Left ventricle myocardium superior (tissue), 1 donor: ENCODE measurements at places on chromosomes 3 and 15. TPM values are rescaled to one million over a fixed set of nuclear protein-coding genes. Genes with fewer than 3 reads are reported as not detected.

GRCh38 chr3:191362524-191363090 is 32.3 kb upstream of the UTS2B start:
- DNase-seq = no peak

DNA sequence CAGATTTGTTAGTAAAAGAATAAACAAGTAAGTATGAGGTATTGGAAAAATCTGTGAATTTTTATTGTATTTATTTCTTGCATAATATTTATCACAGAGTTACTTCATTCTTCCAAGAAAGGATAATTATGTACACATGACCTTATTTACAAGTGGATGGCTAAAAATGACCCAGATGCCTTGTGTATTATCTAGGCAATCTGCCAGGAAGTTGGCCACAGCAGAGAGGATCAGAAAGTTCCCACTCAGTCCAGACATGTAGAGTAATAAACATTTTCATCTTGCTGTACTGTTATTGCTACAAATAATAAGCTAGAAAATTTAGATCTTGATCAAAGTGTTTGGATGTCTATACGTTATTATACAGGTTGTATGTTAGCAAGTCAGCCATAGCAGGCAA is 317.1 kb downstream of the EPHA6 start:
- DNase-seq = no peak

GRCh38 chr3:40019376-40019775 is 210.0 kb downstream of the MYRIP start:
- DNase-seq = no peak

The MAGEF1 gene
- 27.4 TPM for total RNA-seq

GRCh38 chr3:195770081-195770840 is 41.5 kb downstream of the MUC4 start:
- no peak for DNase-seq

DNA sequence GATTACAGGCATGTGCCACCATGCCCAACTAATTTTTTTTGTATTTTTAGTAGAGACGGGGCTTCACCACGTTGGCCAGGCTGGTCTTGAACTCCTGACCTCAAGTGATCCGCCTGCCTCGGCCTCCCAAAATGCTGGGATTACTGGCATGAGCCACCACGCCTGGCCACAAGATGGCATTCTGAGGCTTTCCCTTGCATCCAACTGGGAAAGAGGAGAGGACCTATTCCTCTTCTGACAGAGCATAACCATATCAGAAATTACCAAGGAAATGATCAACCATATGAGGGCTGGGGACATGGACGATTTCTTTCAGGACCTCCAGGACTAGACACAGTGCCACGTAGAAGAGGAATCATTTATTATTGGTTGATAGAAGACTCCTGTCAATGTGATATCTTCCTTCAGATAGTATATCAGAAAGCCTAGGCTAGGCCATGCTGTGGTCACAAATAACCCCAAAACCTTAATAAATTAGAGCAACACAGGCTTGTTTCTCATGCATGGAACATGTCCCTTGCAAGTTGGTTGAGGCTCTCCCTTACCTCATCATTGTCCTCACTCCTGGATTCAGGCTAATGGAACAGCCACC is 372.3 kb upstream of the IL12A start:
- peak; percentile 66 for DNase-seq

DNA sequence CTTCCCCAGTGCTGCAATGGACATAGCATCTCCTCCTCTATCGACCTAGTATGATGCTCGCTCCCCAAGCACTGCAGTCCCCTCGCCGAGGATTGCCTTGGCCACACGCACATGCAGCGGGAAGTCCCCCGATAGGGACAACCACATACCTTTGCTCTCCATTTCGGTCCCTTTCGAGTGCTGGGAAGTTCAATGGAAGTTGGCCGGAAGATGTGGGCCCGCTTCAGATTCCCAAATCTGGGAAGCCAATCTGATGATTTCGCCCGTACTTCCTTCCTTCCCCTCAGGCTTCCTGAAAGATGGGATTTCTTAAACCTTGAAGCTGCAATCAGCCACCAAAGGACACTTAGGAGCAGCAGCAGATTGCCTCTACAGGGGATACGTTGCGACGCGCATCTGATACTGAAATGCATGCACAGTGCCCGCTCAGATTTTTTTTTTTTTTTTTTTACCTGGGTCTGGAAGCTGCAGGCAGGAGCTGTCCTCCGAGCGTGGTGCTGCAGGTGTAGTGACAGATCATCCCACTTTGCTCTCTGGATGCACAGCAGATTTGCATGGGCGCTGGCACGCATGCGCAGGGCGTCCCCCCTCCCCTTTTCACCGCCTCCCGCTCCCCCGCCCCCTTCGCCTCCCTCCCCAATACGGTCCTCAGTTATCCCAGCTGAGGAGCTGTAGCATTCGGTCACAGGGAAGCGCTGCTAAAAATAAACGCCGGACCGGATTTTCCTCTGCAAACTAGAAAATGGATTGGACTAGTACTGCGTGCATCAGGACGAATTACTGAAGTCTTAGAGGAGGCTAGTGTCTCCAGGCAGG is at the start of gene FGF12:
TSS of gene FGF12 (minus strand) at position 510 of the 816 bp plus-strand sequence.
- peak; percentile 91 for DNase-seq

The TMEM212 gene
- not detected for total RNA-seq

GRCh38 chr3:149486726-149487125 is 12.2 kb downstream of the TM4SF4 start:
- DNase-seq = no peak

DNA sequence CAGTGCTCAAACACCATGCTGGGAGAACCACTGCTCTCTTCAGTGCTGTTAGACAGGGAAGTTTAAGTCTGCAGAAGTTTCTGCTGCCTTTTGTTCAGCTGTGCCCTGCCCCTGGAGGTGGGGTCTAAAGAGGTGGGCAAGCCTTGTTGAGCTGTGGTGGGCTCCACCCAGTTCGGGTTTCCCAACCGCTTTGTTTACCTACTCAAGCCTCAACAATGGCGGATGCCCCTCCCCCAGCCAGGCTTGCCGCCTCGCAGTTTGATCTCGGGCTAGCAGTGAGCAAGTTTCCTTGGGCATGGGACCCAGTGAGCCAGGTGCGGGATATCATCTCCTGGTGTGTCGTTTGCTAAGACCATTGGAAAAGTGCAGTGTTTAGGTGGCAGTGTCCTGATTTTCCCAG is 670.2 kb upstream of the ALCAM start:
- no peak for DNase-seq

The RTP3 gene
- not detected for total RNA-seq

- no peak for DNase-seq
These were observed 127.9 kb downstream of the SQOR start for GRCh38 chr15:45762726-45763125.

DNA sequence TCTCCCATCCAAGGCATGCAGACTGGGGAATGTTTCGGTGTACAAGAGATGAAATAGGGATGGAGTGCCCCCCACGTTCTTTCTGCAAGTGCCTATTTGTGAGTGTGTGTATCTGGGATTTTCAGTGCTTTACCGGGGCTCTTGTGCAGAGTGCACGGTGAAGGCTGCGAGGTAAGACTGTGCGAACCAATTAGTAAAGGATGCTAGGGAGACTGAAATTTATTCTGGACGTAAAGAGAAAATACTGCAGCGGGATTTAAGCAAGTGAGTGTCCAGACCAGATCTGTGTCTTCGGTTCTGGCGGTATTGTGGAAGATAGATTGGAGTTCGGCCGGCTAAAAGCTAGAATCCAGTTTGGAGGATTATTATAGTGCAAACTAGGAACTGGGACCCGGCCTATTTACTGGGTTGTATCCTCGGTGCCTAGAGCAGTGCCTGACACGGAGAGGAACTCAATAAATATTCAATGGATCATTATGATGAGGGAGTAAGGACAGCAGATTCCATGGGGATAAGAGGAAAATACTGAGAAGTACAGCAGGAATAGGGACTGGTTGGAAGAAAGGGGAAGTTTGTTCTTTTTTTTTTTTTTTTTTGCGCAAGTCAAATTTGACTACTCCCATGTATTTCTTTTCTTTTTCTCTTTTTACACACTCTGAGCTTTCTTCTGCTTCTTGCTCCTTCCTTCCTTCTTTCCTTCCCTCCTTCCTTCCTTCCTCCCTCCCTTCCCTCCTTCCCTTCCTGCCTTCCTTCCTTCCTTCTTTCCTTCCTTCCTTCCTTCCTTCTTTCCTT is 580 bp upstream of the MAGEF1 start:
- no peak for DNase-seq

DNA sequence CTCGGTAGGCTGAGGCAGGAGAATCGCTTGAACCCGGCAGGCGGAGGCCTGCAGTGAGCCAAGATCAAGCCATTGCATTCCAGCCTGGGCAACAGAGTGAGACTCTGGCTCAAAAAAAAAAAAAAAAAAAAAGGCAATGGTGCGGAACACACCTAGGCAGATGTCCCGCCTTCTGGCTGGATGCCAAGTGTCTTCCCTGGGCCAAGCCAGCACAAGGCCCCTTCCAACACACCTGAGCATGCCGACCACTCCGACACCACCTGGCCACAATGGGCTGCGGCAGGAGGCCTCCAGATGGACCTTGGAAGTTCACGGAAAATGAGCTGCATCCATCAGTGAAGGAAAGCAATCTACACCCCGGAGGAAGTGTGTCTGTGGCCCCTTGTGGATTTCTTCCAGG is 19.0 kb downstream of the NUP210 start:
- DNase-seq = no peak

The DAPK2 gene
- 43.4 TPM for total RNA-seq

The NECTIN3 gene
- 9.1 TPM for total RNA-seq

DNA sequence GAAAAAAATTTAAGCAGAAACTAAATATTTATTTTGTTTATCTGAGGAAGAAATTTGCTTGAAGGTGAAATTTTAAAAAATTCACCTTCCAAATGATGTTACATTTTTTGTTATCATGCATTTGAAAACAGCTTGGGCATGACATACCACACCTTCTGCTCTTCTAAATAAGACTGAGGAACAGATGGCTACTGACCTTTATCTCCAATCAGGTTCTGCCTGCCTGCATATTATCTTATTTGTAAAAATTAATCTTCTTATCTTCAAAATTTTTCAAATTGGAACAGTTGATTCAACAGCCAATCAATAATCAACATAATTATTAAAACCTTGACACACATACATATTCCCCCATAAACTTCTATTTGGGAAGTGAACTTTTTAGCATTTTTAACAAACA is 641.8 kb upstream of the ZNF385D start:
- DNase-seq = no peak
